ENCODE measurements at places on chromosomes 1 and 21. TPM values are rescaled to one million over a fixed set of nuclear protein-coding genes. Genes with fewer than 3 reads are reported as not detected.

Gene TNFRSF1B
- 211 TPM for total RNA-seq

Gene AGO3
- total RNA-seq: 25.3 TPM

Gene LRRC71
- not detected for total RNA-seq

DNA sequence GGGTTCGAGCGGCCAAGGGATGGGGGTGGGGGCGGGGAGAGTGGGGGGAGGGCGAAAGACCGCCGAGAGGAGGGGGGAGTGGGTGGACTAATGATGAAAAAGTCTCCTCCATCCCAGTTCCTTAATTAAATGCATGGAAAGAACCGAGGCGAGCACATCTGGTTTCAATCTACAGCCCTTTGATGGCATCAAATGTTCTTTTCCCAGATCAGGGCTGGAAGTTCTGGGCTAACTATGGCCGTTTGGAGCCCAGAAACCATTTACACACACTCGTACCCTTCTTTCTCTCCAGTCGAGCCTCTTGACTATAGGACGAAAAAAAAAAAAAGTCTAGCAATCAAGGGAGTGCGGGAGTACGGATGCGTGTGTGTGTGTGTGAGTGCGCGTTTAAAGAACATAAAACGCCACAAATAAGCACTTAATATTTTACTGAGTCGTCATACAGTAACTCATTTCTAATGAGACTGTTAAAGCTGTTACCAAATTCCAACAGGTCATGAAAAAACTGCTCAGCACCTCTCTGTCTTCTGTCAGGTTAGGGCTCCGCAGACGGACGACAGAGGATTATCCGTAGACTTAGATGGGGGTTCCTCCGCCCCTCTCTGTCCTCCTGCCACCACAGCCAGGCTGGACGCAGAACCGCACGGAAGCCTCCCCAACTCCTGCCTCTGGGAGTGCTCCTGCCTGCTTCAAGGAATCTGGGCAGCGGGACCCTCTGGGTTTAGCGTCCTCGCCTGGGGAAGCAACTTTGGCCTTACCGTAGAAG is 2.1 kb upstream of the PRRX1 start:
- DNase-seq: no peak

DNA sequence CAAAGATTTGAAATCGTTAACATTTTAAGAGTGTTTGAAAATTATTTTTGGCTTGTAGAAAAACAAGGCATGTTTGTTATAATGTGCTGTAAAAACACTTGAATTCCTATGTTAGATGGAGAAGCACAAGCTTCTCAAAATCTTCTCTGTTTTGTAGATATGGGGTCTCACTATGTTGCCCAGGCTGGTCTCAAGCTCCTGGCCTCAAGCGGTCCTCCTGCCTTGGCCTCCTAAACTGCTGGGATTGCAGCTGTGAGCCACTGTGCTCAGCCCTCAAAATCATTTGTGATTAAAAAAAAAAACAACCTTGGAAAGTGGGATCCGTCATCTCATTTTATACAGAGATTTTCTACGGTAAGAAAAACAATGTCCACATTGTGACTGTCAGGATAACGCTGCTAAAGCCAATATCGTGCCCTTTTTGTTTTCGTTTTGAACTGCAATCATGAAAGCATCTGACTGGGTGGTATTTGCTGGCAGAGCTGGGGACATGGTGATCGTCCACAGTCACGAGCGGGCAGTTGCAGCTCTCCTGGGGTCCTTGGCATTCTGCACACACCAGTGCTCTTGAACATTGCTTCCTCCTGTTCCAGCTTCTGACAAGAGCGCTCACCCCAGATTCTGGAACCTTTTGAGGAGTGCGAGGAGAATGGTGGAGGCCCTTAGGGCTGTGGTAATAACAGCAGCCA is 112.5 kb downstream of the PGBD5 start:
- no peak for DNase-seq

- no peak for DNase-seq
Observed at GRCh38 chr1:147492207-147492606, 49.1 kb upstream of the BCL9 start.

- DNase-seq: no peak
Observed at GRCh38 chr1:67582625-67583461, 102.2 kb upstream of the GADD45A start.

GRCh38 chr21:17270229-17270628 is 242.6 kb upstream of the CXADR start:
- DNase-seq: no peak

DNA sequence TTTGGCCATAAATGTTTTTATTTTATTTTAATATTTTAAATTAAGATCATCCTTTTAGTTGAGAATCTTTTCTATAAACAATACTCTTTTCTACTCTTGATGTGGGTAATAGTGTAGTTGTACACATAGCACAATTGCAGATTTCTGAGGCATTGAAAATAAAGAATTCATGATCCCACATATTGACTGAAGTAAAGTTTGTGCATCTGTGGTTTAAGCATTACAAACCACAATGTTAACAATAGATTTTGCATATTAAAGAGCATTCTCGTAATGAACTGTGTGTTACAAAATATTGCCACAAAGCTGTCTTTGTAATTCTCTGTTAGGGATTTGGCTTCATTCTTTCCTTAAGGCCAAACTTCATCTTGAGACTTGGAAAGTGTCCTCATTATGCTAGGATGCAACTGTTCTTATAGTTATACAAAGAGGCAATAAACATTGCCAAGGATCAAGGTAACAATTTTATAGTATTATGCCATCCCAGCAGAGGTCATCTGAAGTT is 256.8 kb downstream of the OLFM3 start:
- DNase-seq: no peak

- DNase-seq: no peak
Observed at GRCh38 chr21:33477066-33477465, 2.7 kb downstream of the TMEM50B start.

DNA sequence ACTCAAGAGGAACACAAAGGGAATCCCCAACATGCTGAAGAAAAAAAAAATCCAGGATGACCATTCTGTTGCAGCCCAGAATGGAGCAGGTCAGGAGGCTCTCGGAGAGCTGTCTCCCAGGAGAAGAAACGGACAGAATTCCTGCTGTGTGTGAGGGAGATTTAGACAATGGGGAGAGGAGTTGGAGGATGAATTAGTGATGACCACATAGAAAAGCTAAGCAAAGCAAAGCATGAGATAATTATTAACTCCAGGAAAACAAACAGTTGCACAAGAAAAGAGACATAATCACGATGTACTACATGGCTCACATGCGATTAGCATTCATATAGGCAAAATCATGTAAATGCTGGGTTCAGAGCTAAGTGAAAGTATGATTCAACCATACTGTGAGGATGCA is 61.1 kb upstream of the SMYD2 start:
- DNase-seq: no peak

DNA sequence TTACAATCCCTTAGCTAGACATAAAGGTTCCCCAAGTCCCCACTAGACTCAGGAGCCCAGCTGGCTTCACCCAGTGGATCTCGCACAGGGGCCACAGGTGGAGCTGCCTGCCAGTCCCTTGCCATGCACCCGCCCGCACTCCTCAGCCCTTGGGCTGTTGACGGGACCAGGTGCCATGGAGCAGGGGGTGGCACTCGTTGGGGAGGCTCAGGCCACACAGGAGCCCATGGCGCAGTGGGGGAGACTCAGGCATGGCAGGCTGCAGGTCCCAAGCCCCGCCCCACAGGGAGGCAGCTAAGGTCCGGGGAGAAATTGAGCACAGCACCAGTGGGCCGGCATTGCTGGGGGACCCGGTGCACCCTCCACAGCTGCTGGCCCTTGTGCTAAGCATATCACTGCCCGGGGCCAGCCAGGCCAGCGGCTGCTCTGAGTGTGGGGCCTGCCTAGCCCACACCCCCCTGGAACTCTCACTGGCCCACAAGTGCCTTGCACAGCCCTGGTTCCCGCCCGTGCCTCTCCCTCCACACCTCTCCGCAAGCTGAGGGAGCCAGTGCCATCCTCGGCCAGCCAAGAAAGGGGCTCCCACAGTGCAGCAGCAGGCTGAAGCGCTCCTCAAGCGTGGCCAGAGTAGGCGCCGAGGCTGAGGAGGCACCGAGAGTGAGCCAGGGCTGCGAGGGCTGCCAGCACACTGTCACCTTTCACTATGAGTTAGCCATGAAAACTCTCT is 117.8 kb downstream of the LIPI start:
- no peak for DNase-seq

DNA sequence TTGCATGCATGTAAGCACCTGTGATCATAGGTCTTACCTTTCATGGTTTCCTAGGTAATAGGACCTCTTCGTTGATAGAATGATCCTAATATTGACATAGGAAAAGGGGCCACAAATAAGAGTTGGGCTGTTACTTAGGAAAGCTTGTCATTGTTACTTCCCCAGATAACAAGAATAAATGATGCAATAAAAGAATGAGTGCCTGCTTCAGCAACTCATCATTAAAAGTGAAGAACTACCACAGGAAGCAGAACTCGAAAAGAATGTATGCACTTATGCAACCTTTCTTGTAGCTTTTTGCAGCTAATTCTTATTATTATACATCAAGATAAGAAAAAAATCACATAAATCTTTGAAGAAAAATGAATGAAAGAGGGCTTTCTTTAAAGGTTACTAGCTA is 548.6 kb downstream of the LTN1 start:
- no peak for DNase-seq

GRCh38 chr1:11927866-11928592 is 1.8 kb upstream of the KIAA2013 start:
- no peak for DNase-seq

DNA sequence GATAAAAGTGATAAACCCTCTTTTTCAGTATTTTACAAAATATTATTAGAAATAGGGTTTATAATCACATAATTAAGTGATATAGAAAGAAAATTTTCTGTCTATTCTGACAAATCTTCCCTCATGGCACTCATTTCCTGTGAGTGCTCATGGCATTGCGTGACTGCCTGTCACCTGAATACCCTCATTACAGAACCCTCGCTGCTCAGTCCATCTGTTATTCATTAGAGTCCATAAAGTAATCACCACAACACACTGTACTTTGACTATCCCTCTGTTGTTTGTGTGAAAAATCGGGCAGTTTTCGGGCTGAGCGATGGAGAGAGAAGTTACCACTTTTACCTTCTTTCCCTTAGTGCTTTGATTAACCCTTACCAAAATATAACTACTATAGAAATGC is 100.4 kb upstream of the BRINP3 start:
- DNase-seq: no peak

DNA sequence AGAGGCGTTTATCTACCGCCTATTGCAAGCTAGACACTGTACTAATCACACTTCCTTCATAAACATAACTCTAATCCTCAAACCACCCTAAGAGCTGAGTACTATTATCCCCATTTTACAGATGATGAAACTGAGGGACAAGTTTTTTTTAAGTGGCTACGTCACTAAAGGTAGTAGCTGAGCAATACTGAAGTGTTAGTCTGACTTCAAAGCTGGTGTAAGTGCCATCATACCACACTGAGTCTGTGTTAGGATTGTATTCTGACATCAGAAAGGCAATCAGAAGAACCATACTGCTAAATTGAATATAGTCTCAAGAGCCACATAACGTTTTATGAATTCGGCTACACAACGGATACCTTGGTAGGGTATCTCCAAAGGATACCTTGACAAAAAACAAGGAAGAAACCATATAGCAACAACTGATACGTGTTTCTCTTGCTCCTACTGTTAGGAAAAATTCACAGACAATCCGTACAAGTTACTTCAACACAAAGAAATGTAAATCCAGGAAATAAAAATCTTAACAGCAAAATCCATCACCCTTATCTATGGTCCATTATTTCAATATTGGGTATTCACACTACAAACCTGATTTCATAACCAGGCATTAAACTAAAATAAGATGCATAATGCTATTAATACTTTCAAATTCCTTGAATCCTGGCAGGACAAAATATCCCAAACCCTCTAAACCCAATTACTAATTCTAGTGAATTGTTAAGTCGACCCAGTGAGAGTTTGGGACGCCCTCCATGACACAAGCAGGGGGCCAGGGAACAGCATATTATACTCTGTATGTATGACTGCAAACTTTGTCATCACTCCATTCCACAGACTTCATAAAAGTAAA is 1.6 kb downstream of the TP53BP2 start:
- DNase-seq: no peak
